SK-MEL-5 (cell line): ENCODE measurements at places on chromosomes 2 and 18. TPM values are rescaled to one million over a fixed set of nuclear protein-coding genes. Genes with fewer than 3 reads are reported as not detected.

The TMBIM1 gene
- 85.8 and 87.7 TPM in 2 replicates for total RNA-seq

The RAB12 gene
- total RNA-seq = 30.8 and 35.3 TPM in 2 replicates

The RGPD3 gene
- total RNA-seq = not detected in 2 replicates

The TRIM54 gene
- not detected in 2 replicates for total RNA-seq

The TBR1 gene
- not detected in 2 replicates for total RNA-seq

The ABCG8 gene
- not detected in 2 replicates for total RNA-seq

The IL36B gene
- total RNA-seq = not detected in 2 replicates

The RAMP1 gene
- total RNA-seq = 0.26 TPM in 1 of 2 replicates, not detected in the other

The LRATD1 gene
- total RNA-seq = 0.18 and 0.21 TPM in 2 replicates

The GALNT13 gene
- 0.21 TPM in 1 of 2 replicates, not detected in the other for total RNA-seq

The SULT1C3 gene
- not detected in 2 replicates for total RNA-seq

The DYNAP gene
- not detected in 2 replicates for total RNA-seq

The DES gene
- 0.13 TPM in 1 of 2 replicates, not detected in the other for total RNA-seq

The UGT1A10 gene
- not detected in 2 replicates for total RNA-seq

The CCDC74A gene
- 2.3 and 3.8 TPM in 2 replicates for total RNA-seq

The SPDYA gene
- total RNA-seq = 0.88 and 1.2 TPM in 2 replicates

The NR4A2 gene
- total RNA-seq = 4.3 and 5.2 TPM in 2 replicates

The IL18RAP gene
- total RNA-seq = not detected in 2 replicates

The PSMA8 gene
- not detected in 2 replicates for total RNA-seq

The FAM98A gene
- total RNA-seq = 27.1 and 30.5 TPM in 2 replicates

The SERPINB4 gene
- total RNA-seq = not detected in 2 replicates

The ALPI gene
- total RNA-seq = not detected in 2 replicates

The POTEI gene
- not detected in 2 replicates for total RNA-seq

The MYO7B gene
- total RNA-seq = not detected in 2 replicates

The GKN1 gene
- total RNA-seq = not detected in 2 replicates

The CABLES1 gene
- 101 and 133 TPM in 2 replicates for total RNA-seq
